ENCODE measurements at places on chromosomes 1 and 21.

GRCh38 chr21:44907966-44908895 is 12.5 kb downstream of the ITGB2 start:
- DNase-seq: no peak

- no peak for DNase-seq
Measured at GRCh38 chr1:17224434-17224833, 19.5 kb downstream of the PADI1 start.

DNA sequence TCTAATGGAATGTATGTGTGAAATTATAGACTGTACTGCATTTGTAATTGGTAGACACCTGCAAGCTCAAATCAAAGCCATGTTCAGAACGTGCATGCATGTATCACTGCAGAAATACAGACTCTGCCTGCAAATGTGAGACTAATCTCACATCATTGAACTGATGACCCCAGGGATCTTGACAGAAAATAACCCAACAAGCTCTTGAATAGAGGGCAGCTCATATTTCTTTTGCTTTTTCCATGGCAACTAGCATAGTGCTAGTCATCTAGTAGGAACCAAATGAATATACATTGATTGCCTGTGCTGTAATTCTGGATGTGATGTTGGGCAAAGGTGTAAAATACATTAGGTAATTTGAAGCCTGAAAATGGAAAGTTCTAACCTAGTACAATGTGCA is 62.4 kb downstream of the PTPRC start:
- no peak for DNase-seq

- no peak for DNase-seq
Measured at GRCh38 chr1:203296460-203297073, 8.8 kb upstream of the BTG2 start.

DNA sequence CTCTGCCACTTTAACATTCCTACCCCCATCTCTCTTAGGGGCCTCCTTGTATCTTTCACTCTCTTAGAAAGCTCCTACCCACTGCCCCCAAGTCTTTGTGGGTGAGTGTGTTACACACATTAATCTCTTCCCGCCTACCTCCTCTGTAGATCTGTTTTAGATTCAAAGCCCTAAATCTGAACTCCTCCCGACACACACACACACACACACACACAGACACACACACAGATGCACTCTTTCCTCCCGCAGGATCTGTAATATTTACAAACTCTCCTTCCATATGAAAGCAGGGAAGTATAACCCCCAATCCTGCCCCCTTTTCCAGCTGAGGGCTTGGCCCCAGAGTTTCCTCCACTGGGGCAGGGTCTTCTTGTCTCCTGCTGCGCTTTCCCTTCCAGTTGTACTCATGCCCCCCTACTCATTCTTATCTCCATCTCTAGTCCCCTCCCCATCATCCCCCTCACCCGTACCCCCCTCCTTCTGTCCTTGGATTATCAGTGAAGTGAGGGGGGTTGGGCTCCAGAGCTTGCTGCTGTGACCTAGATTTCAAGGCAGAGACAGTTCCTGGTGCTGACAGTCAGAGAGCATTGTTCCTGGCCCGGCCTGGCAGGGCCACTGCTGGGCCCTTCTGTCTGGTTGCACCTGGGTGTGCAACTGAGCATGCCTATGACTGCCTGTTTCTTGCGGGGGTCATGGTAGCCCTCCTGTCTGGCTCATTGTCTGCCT is 4.3 kb downstream of the PEA15 start:
- no peak for DNase-seq

- DNase-seq: no peak
Measured at GRCh38 chr1:160868141-160868540, 5.5 kb upstream of the CD244 start.

Data from stimulated activated CD4-positive, alpha-beta T cell treated with anti-CD3 and anti-CD28 coated beads, Interleukin-4, amount 100 ng/mL, for 4 hours (primary cell).